EH (cell line): ENCODE measurements at places on chromosomes 7 and 10.

DNA sequence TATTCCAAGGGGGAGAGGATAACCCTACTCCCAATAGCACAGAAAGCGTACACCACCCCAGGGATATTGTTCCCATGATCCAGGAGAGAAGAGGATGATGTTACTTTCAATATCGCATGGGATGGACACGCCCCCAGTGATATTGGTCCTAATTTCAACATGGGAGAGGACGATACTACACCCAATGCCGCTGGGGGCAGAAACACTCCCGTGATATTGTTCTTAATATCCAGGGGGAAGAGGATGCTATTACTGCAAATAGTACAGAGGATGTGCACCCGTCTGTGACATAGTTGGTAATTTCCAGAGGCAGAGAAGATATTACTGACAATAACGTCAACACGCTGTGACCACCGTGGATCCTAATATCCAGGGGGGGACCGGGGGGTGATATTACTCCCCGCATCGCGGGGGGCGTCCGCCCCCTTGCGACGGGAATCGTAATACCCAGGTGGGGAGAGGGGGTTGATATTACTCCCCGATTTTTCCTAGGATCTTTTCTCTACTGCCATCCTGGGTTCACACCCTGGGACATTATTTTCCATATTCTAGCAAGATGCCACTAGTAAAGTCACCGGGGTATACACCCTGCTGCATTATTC, 16.6 kb downstream of the MEIG1 start:
- DNase-seq = no peak

GRCh38 chr10:77371848-77372799, 265.5 kb downstream of the KCNMA1 start:
- no peak for DNase-seq

DNA sequence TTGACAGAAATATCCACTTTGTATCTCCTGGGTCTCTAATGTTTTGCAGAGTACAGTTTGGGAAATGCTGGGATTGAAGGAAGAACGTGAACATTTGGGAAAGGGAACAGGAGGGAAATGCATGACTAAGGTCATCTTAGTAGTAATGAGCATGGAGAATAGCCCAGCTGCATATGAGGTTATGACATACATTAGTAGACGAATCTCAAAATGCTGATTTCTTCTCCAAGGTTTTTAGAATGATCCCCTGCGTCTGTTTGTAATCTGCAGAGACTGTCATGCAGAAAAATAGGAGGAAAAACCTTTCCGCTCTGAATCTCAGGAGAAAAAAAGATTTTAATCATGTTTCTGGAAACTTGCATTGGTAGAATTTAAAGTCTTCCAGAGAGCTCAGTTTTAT, 133.6 kb downstream of the PPP1R9A start:
- no peak for DNase-seq

GRCh38 chr10:15320522-15321203, 50.4 kb downstream of the FAM171A1 start:
- DNase-seq = peak; percentile 74

- no peak for DNase-seq
Observed at GRCh38 chr10:21894648-21895342, 108.7 kb downstream of the DNAJC1 start.

DNA sequence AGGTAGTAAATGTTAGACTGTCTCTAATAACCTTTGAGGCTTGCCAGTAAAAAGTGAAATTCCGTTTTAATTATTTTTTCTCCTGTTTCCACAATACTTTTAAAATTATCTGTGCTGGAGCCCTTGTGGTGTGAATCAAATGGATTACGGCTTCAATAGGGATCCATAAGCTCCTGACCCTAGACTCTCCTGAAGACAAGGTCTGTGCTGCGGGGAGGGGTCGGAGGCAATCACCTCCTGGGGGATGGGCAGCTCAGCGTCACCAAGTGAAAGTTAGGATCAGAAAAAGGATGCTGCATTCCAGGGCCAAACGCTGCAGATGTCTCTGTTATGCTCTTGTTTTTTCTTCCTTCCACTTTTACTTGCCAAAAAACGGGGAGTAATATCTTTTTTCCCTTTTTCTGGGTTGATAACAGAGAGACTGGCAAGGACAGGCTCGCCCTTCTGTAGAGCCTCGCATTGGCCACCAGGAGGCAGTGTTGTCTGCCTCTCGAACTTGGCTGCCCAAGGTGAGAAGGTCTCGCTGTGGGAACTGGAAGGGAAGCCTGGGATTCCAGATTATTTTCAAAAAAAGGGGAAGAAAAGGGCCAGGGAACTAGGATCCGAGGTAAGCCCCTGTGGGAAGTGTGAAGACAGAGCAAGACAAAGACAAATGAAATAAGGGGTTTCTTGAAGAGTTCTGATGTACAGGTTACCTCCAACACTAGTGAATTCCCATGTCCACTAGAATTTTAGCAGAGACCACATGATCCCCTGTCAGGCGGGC, 621.9 kb downstream of the ACTR3B start:
- no peak for DNase-seq

DNA sequence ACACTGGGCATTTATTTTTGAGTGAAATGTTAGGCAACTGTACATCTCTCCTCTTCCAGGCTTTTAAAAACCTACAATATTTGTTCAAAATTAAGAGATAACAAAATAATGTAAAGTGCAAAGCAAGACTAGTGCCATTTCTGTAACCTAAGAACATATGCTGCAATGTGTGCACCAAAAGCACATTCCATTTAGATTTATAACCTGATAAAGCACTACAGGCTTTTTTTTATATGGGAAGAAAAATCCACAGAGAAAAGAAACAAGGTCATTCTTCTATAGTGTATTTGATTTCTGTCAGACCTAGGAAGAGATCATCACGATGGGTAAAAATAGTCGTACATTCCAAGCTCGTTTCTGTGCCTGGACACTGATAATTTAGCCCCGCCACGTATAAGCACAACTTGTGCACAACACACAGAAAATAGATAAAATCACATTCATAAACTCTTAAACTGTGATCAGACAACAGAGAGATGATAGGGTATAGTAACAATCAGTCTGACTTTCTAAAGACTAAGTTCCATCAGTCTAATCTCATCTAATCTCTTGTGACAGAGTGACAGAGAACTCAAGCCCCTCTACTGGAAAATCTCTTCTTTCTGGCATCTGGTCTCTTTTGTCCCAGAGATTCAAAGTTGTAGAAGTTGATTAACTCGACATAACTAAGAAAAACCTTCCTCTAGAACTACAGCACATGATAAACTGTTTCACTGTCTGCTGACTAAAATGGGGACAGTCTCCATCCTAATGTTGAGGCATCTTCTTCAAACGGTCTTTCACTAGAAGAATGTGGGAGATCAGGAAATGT, 6.7 kb downstream of the LAMB1 start:
- peak; percentile 84 for DNase-seq

DNA sequence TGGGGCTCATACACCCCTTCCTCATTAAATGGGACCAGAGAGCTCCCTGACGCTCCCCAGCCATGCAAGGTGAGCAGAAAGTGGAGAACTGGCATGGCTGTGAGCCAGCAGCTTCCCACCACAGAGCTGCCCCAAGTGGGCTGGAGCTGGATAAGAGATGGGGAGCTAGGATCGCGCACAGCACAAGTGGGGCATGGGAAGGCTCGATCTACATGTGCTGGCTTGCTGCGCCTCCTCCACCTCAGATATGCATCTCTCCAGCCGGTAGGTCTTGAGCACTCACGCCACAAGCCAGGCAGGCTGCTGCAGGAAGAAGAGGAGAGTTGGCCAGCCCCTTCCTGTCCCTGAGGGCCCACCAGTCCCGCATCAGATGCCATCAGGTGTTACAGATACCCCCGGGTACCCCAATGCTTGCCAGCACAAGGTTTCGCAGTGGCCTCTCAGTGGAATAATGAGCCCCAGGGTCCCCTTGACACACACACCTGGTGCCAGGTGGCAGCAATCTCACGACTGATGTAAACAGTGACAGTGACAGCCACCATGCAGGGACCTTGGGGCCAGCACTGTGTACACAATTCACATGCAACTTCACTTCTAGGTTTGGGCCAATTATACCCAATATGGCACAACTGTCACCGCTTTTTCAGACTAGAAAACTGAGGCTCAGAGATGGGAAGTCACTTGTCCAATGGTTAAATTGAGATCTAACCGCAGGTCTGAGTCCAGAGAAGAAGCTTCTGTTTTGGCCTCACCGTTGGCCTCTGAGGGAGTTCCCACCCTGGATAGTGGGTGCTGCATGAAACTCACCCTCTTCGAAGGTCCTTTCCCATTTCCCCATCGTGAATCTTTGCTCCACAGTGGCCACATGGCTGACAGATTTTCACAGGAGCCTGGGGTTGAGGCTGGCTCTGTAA, 79.3 kb downstream of the OAT start:
- no peak for DNase-seq

DNA sequence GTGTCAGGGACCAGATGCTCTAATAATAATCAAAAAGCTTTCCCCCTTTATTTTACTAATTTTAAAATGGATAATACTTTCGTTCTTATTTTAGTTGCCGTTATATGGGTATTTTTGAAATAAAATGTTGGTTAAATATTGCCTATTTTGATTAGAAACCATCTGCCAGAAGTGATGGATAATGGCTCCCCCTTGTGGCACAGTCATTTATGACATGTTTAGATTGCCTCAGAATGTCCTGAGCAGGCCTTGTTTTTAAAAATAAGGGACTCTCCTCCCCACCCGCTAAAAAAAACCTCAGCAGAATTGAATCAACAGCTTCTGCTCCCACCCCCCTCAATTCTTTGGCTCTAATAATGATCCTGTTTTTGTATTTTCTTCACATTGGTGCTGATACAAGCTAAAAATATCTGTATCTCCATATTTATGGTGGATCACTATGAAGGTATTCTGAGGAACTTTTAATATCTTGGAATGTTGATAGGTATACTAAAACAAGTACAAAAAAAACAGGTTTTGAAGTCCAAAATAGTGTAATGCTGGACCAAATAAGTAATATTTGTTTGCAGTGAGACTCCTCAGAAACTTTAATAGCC, 38.8 kb downstream of the TMEM60 start:
- DNase-seq = peak; percentile 73

- DNase-seq = no peak
Observed at GRCh38 chr10:44769450-44769849, 141.7 kb upstream of the TMEM72 start.

GRCh38 chr7:100418930-100419659, 9.4 kb downstream of the ZCWPW1 start:
- DNase-seq = peak; percentile 27

DNA sequence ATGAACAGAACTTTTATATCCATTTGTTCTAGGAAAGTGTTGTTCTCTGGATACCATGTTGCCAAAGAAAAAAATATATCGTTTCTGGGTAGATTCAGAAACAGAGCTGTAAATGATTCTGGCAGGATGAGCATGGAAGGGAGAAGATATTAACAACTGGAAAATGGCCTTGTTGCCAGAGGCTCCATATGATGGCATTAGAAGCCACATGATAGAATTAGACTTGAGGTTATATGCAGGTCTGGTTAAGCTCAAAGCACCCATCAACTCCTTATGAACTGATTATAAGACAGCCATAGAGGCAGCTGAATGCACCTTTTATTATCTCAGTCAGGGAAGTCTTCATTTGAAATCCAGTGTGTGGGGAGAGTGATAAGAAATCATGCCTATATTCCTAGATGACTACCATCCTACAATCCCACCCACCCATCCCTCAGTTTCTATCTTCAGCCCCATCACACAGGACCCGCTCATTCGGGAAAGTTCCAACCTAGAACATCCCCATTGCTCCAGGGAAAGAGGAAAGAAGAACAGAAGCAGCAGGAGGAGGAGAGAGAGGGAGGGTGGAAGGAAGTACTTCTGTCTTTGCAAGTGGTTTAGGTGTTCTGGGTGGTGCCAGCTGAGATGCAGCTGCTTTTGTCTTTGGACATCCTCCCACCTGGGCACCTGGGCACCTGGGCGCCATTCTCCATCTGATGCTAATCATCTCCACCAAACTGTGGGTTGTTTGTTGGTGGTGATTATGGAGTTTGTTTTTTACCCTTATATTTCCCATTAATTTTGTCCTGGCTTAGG, 25.5 kb upstream of the TRIL start:
- no peak for DNase-seq

GRCh38 chr10:80535671-80536360, 1.9 kb upstream of the SH2D4B start:
- DNase-seq = peak; percentile 13
